ENCODE measurements at places on chromosomes 1 and 21.
A peak's percentile ranks its signal among the peaks of the same experiment; 100 is the strongest.

DNA sequence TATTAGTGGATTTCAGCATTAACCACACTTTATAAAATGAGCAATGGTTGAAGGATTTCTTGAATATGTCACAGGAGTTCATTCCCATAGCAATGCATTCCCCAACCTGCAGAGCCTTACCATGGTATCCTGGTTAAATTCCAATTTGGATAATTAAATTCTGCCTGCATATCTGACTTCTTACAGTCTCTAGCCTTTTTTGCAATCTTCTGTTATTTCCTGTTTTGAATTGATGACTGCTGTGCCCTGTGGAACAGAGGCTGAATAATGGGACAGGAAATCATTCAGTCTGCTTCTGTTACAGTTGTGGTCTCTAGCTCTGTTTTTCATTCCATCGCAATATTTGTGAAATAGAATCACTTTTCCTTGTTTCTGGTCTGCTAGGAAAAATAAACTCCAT is 1823.9 kb downstream of the PLA2G4A start:
- DNase-seq = no peak

GRCh38 chr1:225987491-225988316 is 11.4 kb downstream of the SDE2 start:
- DNase-seq = no peak

DNA sequence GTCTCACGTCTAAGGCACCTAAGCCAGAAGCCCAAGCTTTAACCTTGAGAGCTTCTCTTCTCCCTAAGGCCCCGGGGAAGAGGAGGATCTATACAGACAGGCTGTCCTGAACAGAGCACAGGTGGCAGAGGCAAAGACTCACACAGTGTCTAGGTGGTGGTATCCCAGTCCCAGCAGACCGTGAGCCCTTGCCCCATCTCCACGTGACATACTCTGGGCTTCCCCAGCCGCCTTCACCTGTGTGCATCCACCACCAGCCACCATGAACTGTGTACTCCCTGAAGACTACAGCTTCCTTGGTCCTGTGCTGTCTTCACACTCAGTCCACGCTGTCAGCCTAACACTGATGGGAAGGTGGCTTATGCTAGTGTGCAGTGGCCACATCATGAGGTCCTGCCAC is 31.7 kb downstream of the SZT2 start:
- DNase-seq = no peak

- DNase-seq = no peak
Observed at GRCh38 chr1:118963456-118964430, 24.4 kb downstream of the TBX15 start.

GRCh38 chr1:5254131-5254725 is 599.8 kb downstream of the AJAP1 start:
- DNase-seq = no peak

DNA sequence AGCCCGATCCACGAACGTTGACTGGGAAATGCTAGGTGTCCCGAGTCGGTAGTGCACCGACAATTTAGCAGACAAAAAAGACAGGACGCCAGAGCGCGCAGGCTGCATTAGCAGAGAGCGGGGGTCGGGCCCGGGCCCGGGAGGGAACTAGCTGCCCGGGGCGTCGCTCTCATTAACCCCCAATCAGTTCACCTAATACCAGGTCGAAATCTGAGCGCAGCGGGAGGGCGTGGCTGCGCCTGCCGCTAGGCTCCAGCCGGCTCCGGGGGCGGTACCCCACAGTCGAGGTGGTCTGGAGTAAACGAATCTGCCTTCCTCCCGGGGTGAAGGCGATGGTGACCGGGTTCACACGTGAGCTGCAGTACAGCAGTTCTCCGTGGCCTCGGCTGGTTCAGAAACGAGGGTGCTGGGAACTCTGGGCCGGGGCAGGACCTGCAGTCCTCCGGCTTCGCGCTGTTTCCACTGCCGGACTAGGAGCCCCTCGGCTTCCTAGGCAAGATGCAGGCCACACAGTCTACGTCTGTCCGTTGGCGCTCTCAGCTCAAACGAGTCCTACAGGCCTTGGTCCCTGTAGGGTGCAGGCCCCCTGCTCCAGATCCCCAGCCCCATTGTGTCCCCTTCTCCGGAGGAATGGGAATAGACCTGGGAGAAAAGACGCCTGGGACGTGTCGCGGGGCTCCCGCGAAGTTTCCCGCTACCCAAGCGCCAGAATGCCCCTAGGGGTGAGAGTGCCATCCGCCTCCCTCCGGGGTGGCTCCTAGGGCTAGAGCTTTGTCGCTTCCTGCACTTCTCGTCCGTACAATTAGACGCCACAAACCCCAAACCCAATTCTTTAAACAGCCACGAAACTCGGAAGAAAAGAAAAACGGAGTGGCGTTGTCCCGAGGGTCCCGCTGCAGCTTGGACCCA is 2.0 kb downstream of the GFI1 start:
- DNase-seq = peak; percentile 74

DNA sequence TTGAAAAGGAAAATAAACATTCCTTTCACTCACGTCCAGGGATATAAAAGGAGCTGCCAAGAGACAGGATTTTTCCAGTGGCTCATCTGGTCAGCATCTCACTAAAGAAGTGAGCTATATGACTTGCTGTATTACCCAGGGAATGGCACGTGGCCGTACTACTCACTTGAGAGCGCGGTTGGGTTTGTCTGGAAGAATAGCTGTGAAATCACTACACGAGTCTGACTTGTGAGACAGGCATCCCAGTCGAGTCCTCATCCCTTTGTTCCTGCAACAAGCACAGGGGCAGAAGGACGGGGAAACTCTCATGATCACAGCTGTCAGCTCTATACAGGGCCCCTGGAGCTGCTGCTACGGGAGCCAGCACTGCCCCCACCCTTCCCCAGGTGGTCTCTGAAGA is 17.7 kb downstream of the RGS8 start:
- DNase-seq = no peak

DNA sequence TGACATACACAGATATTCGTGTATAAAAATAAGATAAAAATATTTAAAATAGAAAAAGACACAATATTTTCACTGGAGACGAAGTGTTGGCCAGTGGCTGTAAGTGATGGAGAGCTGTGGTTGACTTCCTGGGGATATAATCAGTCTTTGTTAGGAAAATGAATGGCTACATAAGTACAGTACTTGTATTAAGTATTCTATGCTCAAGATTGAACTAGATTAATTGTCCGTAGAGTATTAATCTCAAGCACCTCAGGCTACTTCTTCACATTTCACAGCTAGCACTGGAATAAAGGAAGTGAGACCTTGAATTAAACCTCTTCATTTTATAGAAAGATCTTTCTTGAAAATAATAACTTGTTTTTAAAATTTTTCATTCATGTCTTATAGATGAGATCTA is 39.0 kb upstream of the RGS5 start:
- DNase-seq = no peak

- no peak for DNase-seq
Observed at GRCh38 chr1:36440044-36440443, 10.2 kb downstream of the OSCP1 start.

- no peak for DNase-seq
Observed at GRCh38 chr21:46641656-46642055, 6.2 kb downstream of the PRMT2 start.

DNA sequence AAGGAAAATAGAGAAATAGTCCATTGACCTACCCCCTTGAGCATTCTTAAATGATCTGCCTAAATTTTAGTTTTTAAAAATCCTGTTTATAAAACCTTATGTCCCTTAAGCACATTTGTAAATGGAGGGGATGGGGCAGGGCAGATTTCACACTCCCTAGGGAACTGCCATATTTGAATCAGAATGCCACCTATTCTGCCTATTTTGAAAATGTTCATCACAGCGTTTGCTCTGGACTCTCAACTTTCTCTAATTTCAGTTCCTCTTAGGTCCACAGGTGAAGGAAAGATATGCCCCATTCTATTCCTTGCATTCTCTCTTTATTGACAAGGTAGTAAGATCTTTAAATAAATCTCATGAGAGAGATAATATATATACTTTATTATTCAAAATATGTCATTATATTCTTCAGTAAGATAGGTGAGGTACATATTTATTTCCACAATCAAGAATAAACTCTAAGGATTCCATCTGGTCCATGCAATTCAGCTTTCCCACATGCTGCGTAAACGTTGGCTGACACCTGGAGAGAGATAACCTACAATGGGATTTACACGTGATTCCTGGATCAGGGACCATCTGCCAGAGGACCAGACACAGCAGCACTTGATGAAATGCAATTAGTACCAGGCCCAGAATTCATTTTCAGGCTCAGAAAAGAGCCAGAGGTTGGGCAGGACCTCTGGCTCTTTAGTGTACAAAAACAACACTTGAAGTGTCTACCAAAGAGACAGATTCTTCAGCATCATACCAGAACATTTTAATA is 1.2 kb upstream of the LPGAT1 start:
- no peak for DNase-seq

- peak; percentile 45 for DNase-seq
Observed at GRCh38 chr1:206716870-206717673, 32.4 kb downstream of the MAPKAPK2 start.

GRCh38 chr1:23661887-23662286 is 29.7 kb upstream of the RPL11 start:
- DNase-seq = no peak

DNA sequence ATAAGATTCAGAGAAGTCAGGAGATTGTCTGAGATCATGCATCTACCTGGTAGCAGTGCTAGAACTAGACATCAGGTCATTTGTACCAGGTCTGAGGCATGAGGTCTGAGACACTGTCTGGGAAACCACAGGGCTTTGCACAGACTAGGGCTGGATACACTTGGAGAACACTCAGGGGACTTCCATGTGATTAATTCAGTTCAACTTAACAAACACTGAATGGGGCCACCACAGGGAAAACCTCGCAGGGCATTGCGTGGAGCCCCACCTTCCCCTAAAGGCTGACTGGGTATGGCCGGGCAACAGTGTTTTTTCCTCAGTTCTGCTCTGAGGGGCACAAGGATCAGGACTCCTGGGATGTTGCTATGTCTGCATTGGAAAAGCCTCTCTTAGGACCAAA is 86.5 kb upstream of the WARS2 start:
- no peak for DNase-seq

- peak; percentile 59 for DNase-seq
Observed at GRCh38 chr1:54409156-54410142, 3.3 kb upstream of the SSBP3 start.

DNA sequence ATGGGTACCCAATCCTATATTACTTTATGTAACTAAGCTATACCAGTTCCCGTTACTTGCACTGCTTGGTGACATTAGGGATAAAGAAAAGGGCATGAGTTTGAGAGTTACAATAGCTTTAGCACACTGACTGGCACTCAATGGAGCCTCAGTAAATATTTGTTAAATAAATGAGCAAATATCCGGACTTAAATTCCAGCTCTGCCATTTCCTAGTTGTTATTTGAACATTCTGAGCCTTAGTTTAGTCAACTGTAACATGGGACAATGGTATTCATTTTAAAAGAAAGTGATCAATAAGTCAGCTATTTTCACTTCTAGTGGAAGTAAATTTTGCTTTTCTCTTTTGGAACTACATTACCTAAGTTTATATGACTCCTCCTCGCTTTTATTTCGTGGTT is 198.7 kb downstream of the ZC3H11B start:
- DNase-seq = no peak

- no peak for DNase-seq
Observed at GRCh38 chr1:84208935-84209334, 64.9 kb downstream of the PRKACB start.

GRCh38 chr1:204213668-204214662 is at the start of gene GOLT1A:
Gene GOLT1A (minus strand): TSS chr1:204213988. CDS start chr1:204213906, 82 bp downstream.
- peak; percentile 68 for DNase-seq

GRCh38 chr1:33993301-33993700 is 129.4 kb downstream of the HMGB4 start:
- no peak for DNase-seq

GRCh38 chr1:89669441-89669840 is 36.5 kb downstream of the LRRC8C start:
- DNase-seq = no peak

GRCh38 chr1:43957407-43958040 is 10.8 kb downstream of the IPO13 start:
- DNase-seq = no peak

DNA sequence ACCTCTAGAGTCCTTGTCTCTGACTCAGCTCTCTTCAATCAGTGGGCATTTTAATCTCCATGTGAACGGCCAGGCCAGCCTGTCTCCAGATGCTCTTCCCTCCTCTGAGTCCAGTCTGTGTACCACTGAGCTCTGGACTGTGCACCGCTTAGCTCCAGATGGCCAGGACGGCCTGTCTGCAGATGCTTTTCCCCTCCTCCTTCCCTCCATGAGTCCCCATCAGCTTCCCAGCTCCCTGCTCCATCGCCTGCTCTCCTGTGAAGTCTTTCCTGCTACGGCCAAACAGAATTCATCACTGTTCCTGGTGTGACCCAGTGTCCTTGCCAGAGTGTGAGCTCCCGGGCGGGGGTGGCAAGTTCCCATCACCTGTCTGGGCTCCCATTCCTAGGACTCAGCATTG is 42.0 kb downstream of the STUM start:
- no peak for DNase-seq

- DNase-seq = no peak
Observed at GRCh38 chr1:72442262-72442661, 159.9 kb upstream of the NEGR1 start.

- DNase-seq = peak; percentile 20
Observed at GRCh38 chr21:44929242-44929798, 8.6 kb upstream of the ITGB2 start.

GRCh38 chr1:201396861-201397464 is 2.2 kb downstream of the LAD1 start:
- no peak for DNase-seq

GRCh38 chr1:233033361-233033760 is 83.0 kb downstream of the NTPCR start:
- no peak for DNase-seq

DNA sequence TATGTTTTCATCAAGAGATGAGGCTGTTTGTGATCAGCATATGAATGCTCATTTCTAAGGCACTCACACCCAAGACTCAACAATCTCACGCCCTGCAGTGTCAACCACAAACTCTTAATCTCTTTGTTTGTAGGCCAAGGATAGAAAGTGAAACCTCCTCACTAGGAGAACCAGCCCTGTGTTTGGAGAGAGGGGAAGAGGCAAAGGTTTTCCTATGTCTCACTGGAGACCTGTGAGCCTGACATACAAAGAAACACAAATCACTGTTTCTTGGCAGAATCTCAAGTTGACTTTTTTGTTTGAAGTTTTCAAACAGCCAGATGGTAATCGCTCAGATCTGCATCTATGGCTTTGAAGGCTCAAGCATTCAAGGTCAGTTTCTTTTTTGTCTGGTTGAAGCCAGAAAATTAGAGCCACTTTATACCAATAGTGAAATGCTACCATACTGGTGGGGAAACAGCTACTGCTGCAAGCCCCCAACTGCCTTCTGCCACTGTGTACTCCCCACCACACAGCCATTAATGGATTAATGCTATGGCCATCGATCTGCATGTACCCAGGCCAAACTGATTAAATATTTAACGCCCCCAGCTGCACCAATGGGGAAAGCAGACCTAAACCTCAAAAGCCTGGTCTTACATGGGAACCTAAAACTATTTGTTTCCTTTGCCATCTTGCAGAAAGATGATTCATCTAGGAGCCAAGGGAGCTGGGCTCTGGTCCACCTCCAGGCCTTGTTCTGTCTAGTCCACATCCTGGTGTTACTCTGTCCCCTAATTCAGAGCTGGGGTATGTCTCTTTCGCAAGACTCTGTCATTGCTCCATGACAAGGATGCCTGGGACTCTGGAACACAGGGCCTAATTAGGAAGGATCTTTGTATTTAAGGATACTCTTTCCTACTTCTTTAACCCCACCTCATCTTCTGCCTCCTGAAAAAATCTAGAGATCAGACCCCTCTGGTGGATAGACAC is 16.3 kb downstream of the PDZK1 start:
- peak; percentile 54 for DNase-seq

Measured in activated CD4-positive, alpha-beta memory T cell treated with anti-CD3 and anti-CD28 coated beads for 36 hours (primary cell).